Activated T-helper 2 cell treated with anti-CD3 and anti-CD28 coated beads, Interferon-gamma antibody, Interleukin-2, Interleukin-4, amounts not matched to agents 10 μg/mL and 5 μg/mL and 100 μg/mL, durations not matched to agents 14 hours and 24 hours and 36 hours (primary cell): ENCODE measurements at places on chromosomes 13 and 19. TPM values are rescaled to one million over a fixed set of nuclear protein-coding genes. Genes with fewer than 3 reads are reported as not detected.

ZNF763 gene
- total RNA-seq, result 0.43 and 0.74 TPM in 2 replicates

PDE4C gene
- total RNA-seq, result 0.14 TPM in 2 replicates

ZNF773 gene
- total RNA-seq, result 4.5 and 6.0 TPM in 2 replicates

VSIG10L gene
- total RNA-seq, result 9.5 and 10.4 TPM in 2 replicates
